ENCODE measurements at places on chromosomes 2 and 18.
A peak's percentile ranks its signal among the peaks of the same experiment; 100 is the strongest.

DNA sequence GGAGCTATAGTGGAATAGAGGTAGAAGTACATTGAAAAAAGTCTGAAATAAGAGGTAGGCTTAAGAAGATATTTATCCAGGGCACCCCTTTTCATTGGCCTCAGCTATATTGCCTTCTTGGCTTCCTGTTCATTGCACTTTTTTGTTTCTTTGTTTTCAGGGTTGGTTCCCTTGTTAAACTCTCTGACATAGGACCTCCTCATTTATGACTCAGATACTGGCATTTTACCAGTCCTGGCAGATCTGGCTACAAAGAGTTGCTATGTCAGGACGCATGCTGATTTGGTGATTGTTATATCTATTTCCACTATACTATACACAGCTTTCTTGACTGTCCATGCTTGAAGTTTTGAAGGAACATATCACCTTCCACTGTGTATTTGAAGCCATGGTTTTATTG lies 60.0 kb downstream of the GCA start:
- DNase-seq: peak; percentile 33

- DNase-seq: peak; percentile 88
Measured at GRCh38 chr2:223100061-223100511, 48.1 kb downstream of the KCNE4 start.

DNA sequence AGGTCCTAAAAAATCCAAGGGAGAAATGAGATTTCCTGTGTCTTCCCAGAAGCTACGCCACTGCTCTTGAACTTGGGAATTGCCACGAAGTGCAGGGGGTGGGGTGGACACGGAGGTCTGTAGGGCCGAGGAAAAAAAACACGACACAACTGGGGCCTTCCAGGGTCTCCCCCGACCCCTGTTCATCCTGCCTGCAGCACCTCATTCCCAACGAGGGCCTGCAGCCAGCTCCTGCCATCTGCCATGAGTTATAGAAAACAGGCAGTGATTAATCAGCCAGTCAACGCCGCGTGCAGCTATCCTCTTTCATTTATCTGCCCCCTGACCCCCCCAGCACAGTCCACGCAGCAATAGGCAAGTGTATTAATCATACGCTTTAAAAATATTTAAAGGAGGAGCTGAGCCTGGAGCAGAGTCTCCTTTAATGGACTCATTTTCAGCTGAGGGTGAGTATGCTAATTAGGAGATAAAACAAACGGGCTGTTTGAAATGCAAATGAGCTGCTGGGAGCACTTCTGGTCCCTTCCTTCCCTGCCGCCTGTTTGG lies 209.9 kb downstream of the TFCP2L1 start:
- peak; percentile 88 for DNase-seq

- DNase-seq: no peak
Measured at GRCh38 chr2:162473986-162474385, 130.1 kb downstream of the GCA start.

DNA sequence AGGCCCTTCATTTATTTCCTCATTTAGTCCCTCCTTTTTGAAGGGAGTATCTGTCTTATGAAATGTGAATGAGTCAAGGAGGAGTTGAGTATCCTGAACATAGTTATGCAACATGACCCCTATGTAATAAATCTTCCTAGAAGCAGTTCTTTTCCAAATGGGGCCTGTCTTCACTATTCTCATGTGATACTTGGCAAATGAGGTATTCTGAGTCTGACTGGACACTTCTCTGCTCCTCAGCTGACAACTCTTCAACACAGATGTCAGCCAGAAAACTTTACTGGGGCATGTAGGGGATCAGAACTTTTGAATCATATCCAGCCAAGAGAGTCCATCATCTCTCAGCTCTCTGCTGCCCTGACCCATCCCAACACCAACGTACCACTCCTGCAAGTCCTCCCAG lies 291.6 kb downstream of the ZNF385B start:
- DNase-seq: peak; percentile 94

DNA sequence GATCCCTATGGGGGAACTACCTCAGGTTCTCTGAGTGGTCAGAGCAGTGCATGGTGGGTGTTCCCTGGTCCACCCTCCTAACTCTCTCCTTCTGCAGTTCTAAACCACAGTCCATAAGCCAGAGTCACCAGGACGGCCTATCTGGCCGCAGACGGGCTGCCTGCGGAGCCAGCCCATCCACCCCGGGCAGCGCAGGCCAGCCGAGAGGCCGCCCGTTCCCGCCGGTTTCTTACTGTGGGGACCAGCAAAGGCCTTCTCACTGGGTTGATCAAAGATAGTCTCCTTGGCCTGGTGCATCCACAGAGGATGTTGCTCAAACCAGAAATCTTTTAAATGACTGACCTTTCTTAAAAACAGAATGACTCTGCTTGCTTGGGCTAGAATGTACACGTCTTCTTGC lies 9.6 kb upstream of the CHST10 start:
- DNase-seq: no peak
